ENCODE measurements at places on chromosomes 12 and 14. TPM values are rescaled to one million over a fixed set of nuclear protein-coding genes. Genes with fewer than 3 reads are reported as not detected.

FITM1 gene
- 1.0 TPM for total RNA-seq

TAS2R46 gene
- 1.3 TPM for total RNA-seq

ARHGEF40 gene
- total RNA-seq = 0.16 TPM

CIROP gene
- total RNA-seq = not detected

PLEKHH1 gene
- total RNA-seq = 1.8 TPM

VRTN gene
- not detected for total RNA-seq

TPH2 gene
- not detected for total RNA-seq

MYF6 gene
- total RNA-seq = not detected

KRT79 gene
- not detected for total RNA-seq

PMEL gene
- 0.32 TPM for total RNA-seq

WASHC3 gene
- 34.0 TPM for total RNA-seq

ADCY4 gene
- 2.3 TPM for total RNA-seq

DIO2 gene
- total RNA-seq = not detected

FOXN4 gene
- total RNA-seq = not detected

PRICKLE1 gene
- 0.05 TPM for total RNA-seq

PIK3C2G gene
- not detected for total RNA-seq

TDP1 gene
- 95.6 TPM for total RNA-seq

JPH4 gene
- 0.09 TPM for total RNA-seq

EML5 gene
- total RNA-seq = 0.39 TPM

RHEBL1 gene
- 16.0 TPM for total RNA-seq

CPM gene
- 49.7 TPM for total RNA-seq

KCNJ8 gene
- not detected for total RNA-seq

BEST3 gene
- not detected for total RNA-seq

DTX1 gene
- total RNA-seq = 0.16 TPM

EEA1 gene
- total RNA-seq = 30.5 TPM

BRMS1L gene
- 6.1 TPM for total RNA-seq

SMCO2 gene
- 1.4 TPM for total RNA-seq

RNASE7 gene
- total RNA-seq = not detected

ADAMTS20 gene
- not detected for total RNA-seq

GPR68 gene
- total RNA-seq = 6.0 TPM

VRK1 gene
- total RNA-seq = 70.4 TPM

CCDC177 gene
- total RNA-seq = not detected
